Fibroblast of mammary gland (primary cell): ENCODE measurements at places on chromosomes 12 and 14.

GRCh38 chr14:50010752-50011151 lies 105.6 kb downstream of the VCPKMT start:
- peak; percentile 45 for DNase-seq

- DNase-seq: no peak
These were observed 98.6 kb downstream of the IRF2BPL start for GRCh38 chr14:76929927-76930326.

- no peak for DNase-seq
These were observed 39.7 kb upstream of the VRK1 start for GRCh38 chr14:96757456-96757855.

DNA sequence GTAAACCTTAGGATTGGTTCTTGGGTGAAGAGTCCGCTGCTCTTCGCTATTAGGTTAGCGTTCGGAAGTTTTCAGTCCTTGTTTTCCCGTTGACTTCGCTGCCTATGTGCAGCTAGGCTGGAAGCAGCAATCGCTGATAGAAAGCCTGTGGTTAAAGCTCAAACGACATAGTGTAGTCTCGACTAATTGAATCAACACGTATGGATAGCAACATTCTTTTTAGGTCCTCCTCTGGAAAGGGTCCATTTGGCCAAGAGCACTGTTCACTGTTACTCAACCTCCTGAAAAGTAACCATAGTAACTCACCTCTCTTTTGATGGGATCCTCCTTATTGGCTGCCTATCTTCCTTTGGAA lies 355.5 kb downstream of the SNAPC1 start:
- DNase-seq: no peak

GRCh38 chr12:117367006-117367638 lies 5.7 kb upstream of the NOS1 start:
- DNase-seq: peak; percentile 67
